Peyer's patch (tissue), 4 donors: ENCODE measurements at places on chromosomes 6 and 20.

GRCh38 chr6:45814772-45815171 lies 200.9 kb downstream of the CLIC5 start:
- DNase-seq: no peak

DNA sequence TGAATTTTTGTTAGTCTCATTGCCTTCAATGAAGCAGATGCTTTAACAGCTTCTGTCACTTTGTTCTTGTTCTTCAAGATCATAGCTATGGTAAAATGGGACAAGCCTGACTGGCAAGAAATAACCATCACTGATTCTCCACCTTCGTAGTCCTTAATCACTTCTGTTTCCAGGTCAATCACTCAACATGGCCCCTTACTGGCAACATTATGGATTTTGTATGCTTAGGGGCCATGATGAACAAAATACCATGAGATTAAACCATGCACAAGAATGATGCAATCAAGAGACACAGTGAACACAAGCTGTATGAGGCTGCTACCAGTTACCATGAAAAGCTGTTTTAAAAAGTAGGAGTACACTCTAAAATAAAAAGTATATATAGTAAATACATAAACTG lies 32.8 kb downstream of the ADNP start:
- DNase-seq: no peak

GRCh38 chr20:38090061-38090460 lies 56.5 kb downstream of the RPRD1B start:
- no peak for DNase-seq

- DNase-seq: no peak
Measured at GRCh38 chr20:11776687-11777086, 141.0 kb upstream of the BTBD3 start.

GRCh38 chr6:12034349-12034748 lies 22.2 kb downstream of the HIVEP1 start:
- no peak for DNase-seq

- no peak for DNase-seq
Measured at GRCh38 chr6:141252828-141253608, 879.7 kb upstream of the GJE1 start.
